Epithelial cell of proximal tubule (primary cell): ENCODE measurements at places on chromosomes 11 and 22. TPM values are rescaled to one million over a fixed set of nuclear protein-coding genes. Genes with fewer than 3 reads are reported as not detected.

Gene OR6T1
- total RNA-seq = not detected in 2 replicates

DNA sequence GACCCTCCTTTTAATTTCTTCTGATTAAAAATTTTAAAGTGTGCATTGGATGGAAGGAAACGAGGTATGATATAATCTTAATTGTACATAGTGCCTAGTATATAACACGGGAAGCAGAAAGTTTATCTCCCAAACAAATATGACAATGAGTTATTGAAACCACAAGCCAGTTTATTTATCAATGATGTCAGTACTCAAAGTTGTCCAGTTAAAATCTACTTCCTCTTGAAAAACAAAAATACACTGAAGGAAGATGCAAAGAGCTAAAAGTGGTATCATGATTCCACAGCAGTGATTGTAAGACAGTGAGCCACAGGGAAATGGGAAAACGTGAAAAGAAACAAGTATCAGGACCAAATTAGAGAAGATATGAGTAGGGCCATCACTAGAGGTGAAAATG lies 18.8 kb upstream of the OR5B21 start:
- no peak for DNase-seq

DNA sequence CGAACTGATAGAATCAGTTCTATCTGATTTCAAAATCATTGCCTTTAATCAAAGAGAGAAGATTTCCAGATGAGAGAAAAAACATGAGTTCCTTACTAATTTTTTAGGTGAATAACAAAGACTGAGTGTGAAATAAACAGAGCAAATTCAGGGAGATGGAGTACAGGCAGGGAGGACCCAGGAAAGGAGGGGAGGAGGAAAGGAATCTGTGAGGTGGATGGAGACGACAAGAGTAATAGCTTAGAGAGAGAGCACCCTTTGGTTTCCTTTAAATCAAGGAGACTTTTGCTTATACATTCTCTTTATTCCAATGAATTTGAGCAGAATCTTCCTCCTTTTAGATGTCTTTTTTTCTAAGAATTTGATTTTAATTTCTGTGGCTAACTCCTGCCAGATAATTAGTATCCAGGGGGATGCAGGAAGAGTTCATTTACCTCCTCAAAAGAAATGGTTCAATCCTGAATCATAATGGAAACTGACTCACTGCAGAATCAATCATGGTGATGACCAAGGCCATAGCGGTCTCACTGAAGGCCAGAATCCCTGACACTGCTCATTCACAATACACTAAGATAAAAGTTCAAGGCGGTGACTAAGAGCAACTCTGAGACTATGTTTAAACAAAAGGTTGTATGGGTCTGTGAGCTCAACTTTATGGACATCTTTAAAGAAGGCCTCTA lies 234.0 kb upstream of the ZC3H12C start:
- DNase-seq = peak; percentile 55

DNA sequence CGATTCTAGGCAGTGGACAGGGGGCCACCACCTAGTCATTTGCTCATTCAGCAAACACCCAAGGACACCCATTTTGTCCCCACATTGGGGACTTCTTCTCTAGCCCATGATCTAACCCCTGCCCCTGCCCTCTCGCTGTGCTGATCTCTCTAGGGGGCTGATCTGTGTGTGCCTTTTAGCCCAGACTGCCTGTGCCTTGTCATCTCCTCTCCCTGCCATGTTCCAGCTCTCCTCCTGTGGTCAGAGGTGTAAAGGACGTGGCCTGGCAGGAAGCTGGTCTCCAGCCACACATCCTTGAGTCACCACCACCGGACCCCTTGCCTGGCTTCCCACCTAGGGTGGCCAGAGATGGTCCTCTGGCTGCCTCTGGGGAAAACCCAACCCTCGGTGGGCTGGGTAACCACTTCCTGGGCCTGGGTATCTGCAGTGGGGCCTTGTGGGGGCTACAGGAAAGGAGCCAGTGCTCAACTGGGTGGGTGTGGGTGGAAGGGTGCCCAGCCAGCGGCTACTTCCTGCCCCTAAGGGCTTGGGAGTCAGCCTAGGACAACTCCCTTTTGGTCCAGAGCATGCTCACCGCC lies 1.3 kb downstream of the CTSW start:
- no peak for DNase-seq

Gene SCGB1D2
- not detected in 2 replicates for total RNA-seq

Gene GTSE1
- total RNA-seq = 18.2 and 35.8 TPM in 2 replicates

GRCh38 chr11:3359092-3359824 lies 19.7 kb downstream of the ZNF195 start:
- DNase-seq = no peak

DNA sequence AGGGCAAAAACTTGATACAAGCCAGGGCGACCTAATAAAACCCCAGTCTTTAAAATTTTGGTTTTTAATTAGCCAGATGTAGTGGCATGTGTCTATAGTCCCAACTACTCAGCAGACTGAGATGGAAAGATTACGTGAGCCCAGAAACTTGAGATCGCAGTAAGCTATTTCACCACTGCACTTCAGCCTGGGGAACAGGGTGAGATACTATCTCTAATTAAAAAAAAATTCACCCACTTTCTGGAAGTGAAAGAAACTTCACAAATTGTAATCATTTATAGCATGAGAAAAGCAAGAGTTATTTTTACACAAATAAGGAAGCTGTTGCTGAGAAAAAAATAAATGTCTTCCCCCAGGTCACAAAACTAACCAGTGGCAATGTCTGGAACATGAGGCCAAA lies 882 bp upstream of the GLYATL2 start:
- DNase-seq = no peak

GRCh38 chr11:46916286-46917108 lies 1.9 kb downstream of the LRP4 start:
- DNase-seq = no peak

DNA sequence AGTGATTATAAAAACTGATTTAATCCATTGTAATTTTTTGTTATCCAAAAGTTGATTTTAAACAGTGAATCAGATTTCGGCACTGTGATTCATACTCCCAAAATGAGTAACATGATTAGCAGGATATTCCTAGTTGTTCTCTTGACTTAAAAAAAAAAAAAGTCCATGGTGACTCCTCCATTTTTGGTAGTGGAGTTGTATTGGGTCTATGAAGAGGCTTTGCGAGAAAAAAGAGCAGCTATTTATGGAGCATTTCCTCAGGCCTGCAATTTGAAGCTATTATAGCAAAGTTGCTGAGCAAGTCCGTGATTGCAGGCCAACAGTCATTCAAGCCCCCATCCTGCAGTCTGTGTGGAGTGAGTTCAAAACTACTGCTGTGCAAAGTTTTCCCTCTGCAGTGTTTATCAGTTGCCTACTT lies 28.8 kb downstream of the YAP1 start:
- no peak for DNase-seq

DNA sequence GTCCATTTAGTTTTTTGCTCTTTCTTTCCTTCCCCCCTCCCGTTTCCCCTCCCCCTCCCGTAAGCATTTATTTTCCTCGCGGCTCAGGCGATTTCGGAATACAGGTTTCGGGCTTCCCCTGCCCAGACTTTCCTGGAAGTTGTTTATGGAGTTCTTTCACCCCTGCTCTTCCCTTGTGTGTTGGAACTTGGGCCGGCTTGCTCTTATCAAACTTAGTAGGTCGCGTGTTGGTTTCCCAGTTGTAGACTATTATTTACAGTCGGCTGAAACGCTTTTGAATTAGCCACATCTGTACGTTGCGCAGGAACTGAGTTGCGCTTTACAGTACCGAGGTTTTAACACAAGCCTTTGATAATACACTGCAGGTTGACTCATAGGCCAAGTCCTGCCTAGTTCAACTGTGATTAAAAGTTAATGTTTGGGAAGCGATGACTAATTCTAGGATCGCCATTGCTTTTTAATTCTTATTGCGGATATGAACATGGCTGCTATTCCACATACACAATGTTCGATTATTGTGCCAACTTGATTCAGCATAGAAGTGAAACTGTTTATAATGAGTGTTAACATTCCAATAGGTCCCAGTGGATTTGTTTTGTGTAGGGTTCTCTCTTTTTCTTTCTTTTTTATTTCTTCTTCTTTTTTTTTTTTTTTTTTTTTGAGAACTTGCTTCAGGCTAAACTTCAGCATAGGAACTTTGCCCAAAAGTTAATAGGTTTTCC lies 1.7 kb downstream of the YAP1 start:
- DNase-seq = peak; percentile 75

- no peak for DNase-seq
Observed at GRCh38 chr11:36191941-36192340, 97.3 kb downstream of the COMMD9 start.

GRCh38 chr11:64918017-64918416 lies 1.0 kb upstream of the ATG2A start:
- no peak for DNase-seq

- DNase-seq = no peak
Observed at GRCh38 chr11:92330114-92330513, 105.5 kb downstream of the FAT3 start.

DNA sequence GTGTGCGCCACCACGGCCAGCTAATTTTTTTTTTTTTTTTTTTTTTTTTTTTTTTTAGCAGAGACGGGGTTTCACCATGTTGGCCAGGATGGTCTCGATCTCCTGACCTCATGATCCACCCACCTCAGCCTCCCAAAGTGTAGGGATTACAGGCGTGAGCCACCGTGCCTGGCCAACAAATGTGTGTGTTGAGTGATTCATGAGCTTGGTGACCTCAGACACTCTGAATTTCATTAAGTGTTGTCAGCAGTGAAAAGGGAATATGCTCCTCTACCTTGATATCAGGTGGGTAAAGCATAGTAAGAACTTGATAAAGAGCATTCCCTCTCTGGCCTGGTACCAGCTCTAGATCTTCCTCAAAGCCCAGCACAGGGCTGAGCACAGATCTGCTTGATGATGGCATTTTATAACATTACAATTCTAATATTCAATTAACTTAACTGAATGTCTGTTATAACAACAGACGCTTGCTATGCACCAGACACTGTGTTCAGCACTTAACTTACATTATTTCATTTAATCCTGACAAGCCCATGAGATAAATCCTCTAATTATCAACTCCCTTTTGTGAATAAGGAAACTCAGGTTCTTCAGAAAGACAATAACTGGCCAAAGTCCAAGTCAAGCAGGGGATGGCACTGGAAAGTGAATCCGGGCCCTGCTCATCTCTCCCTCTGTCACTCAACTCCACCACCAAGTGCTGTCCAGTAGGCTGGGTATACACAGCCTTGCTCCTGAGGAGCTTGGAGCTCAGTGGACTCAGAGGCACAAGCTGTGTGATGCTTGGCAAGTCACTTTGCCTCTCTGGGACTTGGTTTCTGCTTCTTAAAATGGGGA lies 13.0 kb downstream of the TBC1D10A start:
- DNase-seq = no peak

Gene TMEM258
- 95.1 and 102 TPM in 2 replicates for total RNA-seq

- no peak for DNase-seq
Observed at GRCh38 chr11:110376021-110376420, 53.7 kb upstream of the FDX1 start.

GRCh38 chr11:31958076-31958735 lies 132.7 kb upstream of the RCN1 start:
- DNase-seq = no peak

Gene NAV2
- 15.2 and 19.0 TPM in 2 replicates for total RNA-seq

- DNase-seq = no peak
Observed at GRCh38 chr11:75603791-75604736, 42.0 kb downstream of the SERPINH1 start.

DNA sequence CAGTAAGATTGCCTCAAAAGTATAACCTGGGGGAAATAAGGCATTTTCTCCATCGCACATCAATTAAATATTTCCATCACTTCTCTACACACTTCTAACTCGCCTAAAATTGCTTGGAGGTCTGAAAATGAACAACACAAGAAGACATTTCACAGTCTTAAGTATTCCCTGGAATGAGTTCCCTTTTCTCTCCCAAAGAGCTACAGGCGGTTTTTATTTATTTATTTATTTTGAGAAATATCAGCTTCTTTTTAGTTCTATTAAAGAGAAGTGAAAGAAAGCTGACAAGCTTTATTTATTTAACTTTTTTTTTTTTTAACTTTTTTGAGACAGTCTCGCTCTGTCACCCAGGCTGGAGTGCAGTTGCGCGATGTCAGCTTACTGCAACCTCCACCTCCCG lies 11.5 kb upstream of the PARVB start:
- no peak for DNase-seq

Gene KIRREL3
- total RNA-seq = 3.8 and 5.1 TPM in 2 replicates

Gene CDCA5
- total RNA-seq = 32.0 and 45.4 TPM in 2 replicates

GRCh38 chr11:13329670-13330356 lies 52.2 kb downstream of the BMAL1 start:
- DNase-seq = no peak

- no peak for DNase-seq
Observed at GRCh38 chr11:73670808-73671207, 24.4 kb downstream of the PLEKHB1 start.

GRCh38 chr11:68924073-68924925 lies 20.6 kb downstream of the IGHMBP2 start:
- no peak for DNase-seq

Gene TPBGL
- not detected in 2 replicates for total RNA-seq

DNA sequence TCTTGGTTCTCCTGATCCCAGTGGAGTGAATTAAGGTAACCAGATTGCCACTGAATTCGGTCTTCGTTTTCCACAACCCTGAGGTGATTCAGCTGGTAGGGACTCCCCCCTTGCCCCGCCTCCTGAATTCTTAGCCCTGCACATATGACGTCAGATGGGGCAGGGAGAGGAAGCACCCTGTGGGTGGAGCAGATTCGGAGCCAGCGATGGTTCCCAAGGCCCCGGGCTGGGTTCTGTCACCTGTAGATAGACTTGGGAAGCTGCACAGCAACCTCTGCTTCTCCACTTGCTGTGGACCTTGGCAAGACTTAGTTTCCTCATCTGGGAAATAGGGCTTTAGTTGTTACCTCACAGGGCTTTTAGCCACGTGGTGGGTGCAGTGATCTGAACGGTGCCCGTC lies 67.8 kb downstream of the CTTN start:
- no peak for DNase-seq

Gene SCGB2A2
- not detected in 2 replicates for total RNA-seq

Gene TMPRSS4
- 13.3 and 26.6 TPM in 2 replicates for total RNA-seq

GRCh38 chr11:72535194-72535547 lies 100.8 kb upstream of the CLPB start:
- no peak for DNase-seq

DNA sequence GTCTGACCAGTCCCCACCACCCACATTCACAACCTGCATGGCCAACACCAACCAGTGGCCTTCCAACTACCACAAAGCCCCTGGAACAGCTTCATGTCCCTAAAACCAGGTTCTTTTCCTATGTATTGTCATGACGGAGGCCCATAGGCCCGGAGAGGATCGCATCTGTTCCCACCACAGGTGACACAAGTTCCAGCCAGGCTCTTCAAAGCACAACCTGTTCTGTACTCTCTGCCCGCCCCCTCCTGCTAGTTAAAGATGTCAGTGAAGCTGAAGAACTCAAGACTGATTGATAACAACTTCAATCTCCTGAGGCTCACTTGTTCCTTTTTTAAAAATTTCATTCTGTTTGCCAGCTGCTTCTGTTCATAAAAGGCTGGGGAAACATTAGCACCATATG lies 121.1 kb upstream of the GUCY1A2 start:
- DNase-seq = no peak

DNA sequence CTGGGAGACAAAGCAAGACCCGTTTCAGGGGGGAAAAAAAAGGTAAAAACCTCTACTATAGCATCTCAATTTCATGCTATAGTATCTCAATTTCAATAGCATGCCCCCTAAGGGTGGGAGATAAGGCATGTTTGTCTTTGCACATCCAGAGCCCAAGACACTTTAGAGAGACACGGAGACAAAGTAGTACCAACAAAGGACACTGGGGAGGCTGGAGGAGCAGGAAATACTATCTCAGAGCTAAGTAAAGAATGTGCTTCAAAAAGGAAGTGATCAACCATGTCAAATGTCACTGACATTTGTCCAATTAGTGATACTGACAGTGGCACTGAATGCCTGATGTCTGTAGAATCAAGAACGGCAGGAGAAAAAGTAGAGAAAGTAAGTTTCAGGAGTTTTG lies 68.6 kb downstream of the RRAS2 start:
- DNase-seq = no peak
